ENCODE measurements at places on chromosomes 6 and 20.
A peak's percentile ranks its signal among the peaks of the same experiment; 100 is the strongest.

DNA sequence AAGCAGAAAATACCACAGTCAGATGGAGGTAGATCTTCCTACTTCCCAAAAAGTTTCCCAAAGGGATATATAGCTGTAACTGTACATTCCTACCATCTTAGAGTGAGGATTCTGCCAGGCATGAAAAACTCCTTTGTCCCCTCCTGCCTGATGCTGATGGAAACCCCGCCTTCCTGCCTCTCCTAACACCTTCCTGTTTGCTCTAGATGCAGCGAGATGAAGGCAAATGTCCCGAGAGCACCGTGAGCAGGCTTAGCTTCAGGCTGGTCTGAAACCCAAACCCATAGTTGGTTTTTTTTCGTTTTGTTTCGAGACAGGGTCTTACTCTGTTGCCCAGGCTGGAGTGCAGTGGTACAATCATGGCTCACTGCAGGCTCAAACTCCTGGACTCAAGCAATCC is 55.6 kb downstream of the MYB start:
- no peak for DNase-seq

DNA sequence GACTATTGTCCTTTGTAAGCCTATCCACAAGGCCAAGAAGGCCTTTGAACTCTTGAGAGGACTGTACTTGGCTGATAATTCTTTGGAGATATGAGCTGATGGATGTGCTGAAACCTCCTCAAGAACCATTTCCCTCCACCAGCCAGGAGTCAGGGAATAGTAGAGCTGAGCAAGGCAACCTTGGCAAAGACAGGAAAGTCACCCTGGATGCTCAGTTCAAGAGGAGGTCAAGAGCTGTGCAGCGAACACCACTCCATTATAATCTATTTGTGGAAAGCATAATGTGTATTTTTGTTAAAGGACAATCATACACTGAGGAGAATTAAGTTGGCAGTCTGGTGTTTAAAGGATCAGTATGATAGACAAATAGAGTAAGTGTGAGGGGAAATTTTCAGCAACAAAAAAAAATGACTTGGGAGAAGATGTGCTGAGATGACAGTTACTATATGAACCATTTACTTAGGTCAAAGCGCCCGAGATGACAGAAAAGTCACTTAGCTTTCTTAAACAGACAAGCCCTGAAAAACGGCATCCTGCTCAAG is 177.2 kb upstream of the COL21A1 start:
- no peak for DNase-seq

GRCh38 chr20:46347841-46348803 is 39.8 kb upstream of the CDH22 start:
- no peak for DNase-seq

- DNase-seq = peak; percentile 27
Observed at GRCh38 chr6:11277275-11278206, 45.1 kb upstream of the NEDD9 start.

GRCh38 chr20:10453241-10453640 is 18.1 kb downstream of the SLX4IP start:
- no peak for DNase-seq

- no peak for DNase-seq
Observed at GRCh38 chr6:162639951-162640350, 87.6 kb downstream of the PRKN start.

DNA sequence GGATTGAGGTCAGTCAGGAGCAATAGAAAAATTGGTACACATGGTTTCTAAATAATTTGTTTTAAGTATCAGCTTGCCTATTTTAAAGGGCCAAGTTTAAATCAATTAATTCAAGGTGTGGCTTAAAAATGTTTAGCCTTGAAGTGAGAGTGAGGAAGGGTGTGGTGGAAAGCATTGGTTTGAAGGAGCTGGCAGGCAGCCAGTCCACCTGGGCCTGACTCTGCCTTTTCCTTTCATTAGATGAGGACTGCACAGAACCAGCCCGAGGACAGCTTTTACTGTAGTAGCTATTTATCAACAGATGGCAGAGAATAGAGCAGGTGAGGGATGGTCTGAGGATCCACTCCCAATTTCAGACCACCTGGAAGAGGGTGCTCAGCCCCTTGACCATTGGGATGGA is 42.4 kb downstream of the DHX35 start:
- no peak for DNase-seq

GRCh38 chr20:24686156-24686555 is 216.7 kb downstream of the SYNDIG1 start:
- DNase-seq = no peak

DNA sequence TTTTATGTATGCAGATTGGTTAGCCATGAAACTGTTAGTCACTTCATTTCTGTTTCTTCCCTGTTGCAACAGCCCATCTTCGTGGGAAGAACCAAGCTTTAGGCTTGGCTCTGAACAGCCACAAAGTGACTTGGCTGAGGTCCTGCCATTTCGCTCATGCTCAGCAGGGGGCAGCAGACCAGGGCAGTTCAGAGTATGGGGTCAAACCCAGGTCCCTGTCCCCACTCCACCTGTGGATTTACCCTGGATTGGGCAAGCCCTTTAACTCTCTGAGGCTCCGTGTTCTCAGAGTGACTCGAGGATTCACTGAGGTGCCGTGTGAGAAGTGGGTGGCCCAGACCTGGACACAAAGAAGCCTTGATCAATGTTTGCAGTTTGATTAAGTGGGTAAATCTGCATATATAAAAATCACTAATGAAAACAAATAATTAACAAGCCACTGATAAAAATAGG is 19.8 kb upstream of the MAP1LC3A start:
- peak; percentile 33 for DNase-seq

DNA sequence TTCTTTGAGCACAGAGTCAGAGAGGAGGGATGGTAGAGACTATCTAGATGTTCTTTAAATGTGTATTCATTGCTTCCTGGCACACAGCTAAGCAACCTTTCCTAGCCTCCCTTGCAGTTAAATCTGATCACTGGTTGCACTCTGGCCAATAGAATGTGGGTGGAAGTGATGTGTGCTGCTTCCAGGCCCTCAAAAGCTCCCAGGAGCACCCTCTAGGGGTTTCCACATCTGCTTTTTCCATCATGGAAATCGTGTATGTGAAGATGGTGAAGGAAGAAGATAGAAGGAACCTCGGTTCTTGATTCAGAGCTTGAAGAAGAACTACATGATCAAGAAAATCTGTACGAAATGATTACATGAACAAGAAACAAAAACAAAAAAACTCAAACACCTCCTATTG is 149.8 kb upstream of the JAG1 start:
- no peak for DNase-seq

DNA sequence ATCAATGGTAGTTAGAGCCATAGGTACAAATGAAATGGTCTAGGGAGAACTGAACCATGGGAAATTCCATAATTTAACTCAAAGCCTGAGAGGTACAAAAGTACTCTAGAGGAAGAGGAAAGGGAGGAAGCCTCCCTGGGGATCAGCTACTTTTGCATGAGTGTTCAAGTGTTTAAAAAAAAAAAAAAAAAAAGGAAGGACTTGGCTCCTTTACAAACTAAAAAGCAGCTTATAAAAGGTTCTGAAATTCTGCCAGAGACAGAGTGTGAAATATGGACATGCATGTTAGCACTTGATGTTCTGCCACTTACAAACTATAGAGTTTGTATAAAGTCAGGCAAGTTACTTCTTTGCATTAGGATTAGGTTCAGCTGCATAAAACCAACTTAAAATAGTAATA is 290.0 kb downstream of the TBC1D7 start:
- DNase-seq = no peak

DNA sequence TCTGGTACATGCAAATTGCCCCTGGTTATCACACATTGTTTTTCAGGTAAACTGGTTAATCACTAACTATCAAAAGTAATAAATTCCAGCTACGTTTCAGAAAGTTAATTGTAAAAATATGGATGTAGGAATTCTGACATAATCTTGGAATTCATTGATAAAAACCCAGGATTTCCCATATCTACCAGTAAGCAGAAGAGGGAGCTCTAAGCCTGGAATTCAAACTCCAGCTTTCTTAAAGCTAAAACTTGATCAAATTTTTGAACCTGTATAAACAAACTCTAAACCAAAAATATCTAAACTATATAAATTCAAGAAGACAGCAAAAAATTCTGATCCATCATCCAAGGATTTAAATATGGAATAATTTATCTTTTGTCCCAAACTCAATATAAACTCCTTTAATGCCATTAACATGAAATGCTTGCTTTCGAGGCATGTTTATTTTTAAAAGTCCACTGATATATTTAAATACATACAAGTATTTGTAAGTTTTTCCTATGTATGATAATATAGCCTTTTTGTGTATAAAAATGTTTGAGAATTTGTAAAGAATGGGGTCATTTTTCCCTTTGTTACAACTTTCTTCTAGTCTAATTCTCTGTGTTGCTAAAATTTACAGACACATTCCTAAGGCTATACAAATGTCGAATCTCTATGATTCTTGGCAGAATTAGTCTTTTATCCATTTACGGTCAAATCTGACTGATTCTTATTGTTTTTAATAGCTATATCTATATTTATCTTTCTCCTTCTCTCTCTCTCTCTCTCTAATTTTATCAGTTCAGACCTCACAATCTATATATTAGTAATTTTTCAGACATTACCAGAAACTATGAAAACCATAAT is 91.4 kb upstream of the RNF217 start:
- no peak for DNase-seq

GRCh38 chr6:168050881-168051586 is 28.0 kb downstream of the FRMD1 start:
- DNase-seq = no peak

GRCh38 chr6:797479-798077 is 104.6 kb upstream of the EXOC2 start:
- DNase-seq = no peak

DNA sequence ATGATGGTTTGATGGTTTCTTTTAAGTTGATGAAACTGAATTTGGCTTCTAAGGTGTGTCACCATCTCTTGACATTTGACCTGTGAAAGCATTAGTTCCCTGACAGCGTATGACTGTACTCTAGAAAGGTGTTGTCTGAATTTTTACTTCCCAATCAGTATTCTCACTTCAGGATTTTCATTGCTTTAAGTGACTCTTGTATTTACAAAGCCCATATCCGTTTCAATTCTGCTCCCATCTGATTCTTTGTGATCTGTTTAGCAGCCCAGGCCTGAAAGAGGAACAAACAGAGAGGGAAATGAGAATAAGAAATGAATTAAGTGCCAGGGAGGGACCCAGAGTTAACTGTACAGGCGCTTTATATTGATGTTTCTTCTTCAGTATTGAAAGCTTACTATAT is 73.7 kb downstream of the FARS2 start:
- no peak for DNase-seq

DNA sequence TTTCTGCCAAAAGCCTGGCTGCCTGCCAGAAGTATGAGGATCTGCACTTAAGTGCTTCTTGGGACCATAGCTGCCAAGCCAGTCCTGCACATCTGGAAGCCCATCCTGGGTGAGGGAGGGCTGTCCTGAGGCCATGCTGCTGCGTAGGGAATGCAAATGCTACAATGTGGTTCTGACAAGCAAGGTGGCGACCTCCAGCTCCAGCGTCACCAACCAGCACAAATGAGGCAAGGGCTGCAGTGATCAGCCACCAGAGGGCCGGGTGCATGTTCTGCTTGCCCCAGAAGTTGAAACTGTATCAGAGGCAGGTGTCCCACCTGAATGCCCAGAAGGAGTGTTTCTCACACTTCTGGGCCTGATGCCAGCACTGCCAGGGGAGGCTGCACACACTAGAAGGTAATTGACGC is 99.1 kb upstream of the KCNQ5 start:
- DNase-seq = no peak

DNA sequence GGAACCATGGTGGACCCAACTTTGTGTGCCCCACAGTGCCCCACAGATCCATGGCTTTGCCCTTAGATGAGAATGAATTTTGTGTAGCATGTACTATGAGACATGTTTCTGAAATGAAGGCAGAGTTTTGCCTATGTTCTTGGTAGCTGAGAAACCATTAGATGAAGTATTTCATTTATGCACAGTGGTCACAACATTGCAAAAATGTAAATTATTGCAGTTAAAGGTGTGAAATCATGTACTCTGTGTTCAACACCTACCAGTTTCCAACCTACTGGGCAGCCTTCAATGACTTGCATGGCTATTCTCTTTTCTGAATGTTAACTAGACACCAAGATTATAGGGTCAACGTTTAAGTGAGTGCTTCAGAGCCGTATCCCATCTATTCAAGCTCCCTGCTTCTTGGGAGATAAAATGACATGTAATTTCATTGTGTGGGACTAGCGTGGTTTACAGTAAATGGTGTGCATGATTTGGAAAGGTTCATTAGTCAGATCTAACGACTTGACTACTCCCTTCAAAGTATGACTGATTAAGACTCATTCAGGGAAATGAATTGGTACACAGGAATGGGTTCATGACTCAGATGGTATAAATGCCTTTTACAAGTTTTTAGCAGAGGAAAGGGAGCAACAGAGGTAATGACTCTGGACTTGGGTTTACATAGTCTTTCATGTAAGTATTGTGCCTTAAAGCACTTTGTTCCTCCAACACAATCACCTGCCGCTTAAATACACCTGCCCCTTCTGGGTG is 106.1 kb upstream of the AKIRIN2 start:
- DNase-seq = no peak

- no peak for DNase-seq
Observed at GRCh38 chr6:13695252-13695651, 16.4 kb downstream of the RANBP9 start.

DNA sequence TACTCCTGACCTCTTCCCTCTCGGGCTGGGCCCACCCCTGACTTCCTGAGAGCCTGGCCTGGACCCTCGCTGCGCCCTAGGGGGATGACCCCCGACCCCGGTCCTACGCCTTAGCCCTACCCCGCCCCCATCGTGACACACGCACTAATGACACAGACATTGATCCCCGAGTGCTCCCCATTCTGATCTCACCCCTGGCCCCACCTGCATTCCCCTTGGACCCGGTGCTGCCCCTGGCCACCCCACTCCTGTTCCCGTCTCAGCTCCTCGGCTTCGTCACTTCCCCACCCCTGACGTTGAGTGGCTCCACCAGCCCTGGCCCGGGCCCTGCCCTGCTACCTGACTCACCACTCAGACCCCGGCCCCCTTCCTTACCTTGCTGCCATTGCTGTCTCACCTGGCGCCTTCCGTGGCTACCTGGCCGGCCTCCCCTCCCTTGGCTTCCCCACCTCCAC is 12.1 kb downstream of the RBCK1 start:
- DNase-seq = no peak

GRCh38 chr6:125995972-125996580 is 9.7 kb downstream of the TRMT11 start:
- peak; percentile 41 for DNase-seq

- no peak for DNase-seq
Observed at GRCh38 chr6:33692078-33692759, 19.3 kb downstream of the UQCC2 start.

DNA sequence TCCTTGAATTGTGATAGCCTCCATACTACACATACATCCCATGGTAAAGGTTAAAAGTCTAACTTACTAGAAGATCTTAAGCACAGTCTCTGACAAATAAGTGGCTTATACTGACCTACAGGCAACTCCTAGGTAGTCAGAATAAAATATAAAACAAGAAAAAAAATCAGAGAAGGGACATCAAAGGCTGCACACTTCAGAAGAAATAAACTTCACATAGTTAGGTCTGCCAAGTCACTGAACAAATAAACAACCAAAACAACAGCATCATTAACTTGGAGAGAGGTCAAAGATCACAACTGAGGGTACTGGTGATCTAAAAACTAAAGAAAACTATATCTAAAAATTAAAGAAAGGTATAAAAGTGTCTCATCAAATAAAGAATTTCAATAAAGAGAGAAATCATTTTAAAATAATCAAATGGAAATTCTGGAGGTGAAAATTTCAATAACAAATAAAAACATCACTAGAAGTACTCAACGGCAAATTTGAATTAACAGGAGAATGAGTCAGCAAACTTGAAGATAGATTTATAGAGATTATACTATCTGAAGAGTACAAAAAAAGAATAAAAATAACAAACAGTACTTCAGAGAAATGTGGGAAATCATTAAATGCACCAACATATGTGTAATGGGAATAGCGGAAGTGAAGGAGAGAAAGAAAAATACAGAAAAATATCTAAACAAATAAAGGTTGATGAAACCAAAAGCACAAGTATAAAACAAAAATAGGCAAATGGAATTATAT is 88.0 kb upstream of the UST start:
- no peak for DNase-seq
